ENCODE measurements at places on chromosomes 11 and 22. TPM values are rescaled to one million over a fixed set of nuclear protein-coding genes. Genes with fewer than 3 reads are reported as not detected.

KRTAP5-8 gene
- total RNA-seq = not detected

SMC1B gene
- total RNA-seq = not detected

DNA sequence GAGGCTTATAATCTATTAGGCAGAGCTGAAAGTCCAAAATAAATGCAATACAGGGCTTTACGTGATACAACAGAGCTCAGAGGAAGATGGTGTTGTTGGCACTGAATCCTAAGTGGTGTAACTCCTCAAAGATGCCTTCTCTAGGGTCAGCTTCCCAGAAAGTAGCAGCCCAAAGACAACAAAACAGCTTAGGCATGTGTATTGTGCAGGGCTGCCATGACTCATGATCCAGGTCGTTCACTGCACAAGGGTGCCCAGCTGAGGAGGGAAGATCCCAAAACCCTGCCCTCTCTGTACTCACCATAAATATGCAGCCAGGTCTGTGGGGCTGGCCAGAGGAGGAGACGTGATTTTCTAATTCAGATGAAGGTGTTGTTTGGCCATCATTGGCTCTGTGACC lies 59.4 kb upstream of the NNMT start:
- DNase-seq = no peak

EI24 gene
- 88.5 TPM for total RNA-seq

- DNase-seq = no peak
Measured at GRCh38 chr22:48445113-48445827, 1382.4 kb downstream of the BRD1 start.

DNA sequence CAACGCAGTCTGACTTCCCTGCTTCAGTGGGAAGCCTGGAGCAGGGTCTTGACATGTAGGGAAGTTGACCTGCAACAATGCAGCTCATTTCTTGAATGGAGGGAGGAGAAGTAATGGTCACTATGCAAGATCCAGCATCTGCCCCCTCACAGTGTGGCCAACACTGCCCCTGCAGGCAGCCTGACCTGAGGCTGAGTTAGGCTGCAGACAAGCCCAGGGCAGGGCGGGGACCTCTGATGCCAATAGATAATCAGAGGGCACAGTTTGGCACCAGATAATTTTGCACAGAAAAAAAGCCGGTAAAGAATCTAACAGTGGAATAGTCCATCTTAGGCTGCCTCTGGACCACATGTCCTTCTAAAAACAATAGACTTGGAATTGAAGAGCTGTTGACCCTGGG lies 182.3 kb downstream of the DSCAML1 start:
- no peak for DNase-seq

TCN2 gene
- 32.4 TPM for total RNA-seq

DNA sequence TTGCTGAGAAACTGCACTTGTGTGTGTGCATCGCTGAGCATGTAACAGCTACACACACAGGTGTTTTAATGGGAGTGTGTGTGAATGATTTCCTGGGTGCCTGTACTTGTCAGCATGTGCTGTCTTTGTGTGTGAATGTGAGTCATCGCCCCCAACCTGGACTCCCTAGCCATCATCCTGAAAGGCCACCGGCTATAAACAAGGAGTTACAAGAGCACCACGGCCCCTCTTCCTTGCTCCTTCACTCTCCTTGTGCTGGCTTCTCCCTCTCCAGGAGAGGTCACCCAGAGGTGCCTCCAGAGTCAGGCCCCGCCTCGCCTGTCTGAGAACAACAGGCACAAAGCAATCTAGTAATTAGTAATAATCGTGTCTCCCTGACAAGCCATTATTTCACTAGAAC lies 419.2 kb downstream of the BUD13 start:
- no peak for DNase-seq

- DNase-seq = no peak
Measured at GRCh38 chr11:83158357-83158786, 1.4 kb downstream of the PCF11 start.

DNA sequence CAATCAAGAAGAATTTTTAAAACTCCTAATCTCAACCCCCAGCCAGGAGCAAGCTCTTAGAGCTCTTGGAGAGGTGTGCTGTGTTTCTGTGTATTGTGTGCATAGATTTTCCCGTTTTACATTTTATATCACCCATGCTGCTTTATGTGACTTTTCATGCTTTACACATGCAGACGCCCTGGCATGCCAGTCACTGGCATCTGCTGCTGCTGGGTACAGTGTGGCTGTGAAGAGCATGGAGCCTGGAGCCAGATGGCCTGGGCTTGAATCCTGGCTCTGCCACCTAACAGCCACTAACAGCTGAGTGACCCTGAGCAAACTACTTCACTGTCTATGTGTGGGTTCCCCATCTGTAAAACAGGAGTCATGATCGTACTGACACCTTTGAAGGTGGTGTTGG lies 23.1 kb downstream of the POLR3H start:
- no peak for DNase-seq

PRODH gene
- 29.6 TPM for total RNA-seq

CCDC188 gene
- not detected for total RNA-seq

GRCh38 chr11:26011474-26011873 lies 320.5 kb upstream of the ANO3 start:
- DNase-seq = no peak

TP53I11 gene
- total RNA-seq = 75.7 TPM

TEX54 gene
- total RNA-seq = 1.6 TPM

- no peak for DNase-seq
Measured at GRCh38 chr11:117832511-117832910, 8.0 kb upstream of the FXYD2 start.

TESMIN gene
- 0.48 TPM for total RNA-seq
